ENCODE measurements at places on chromosomes 12 and 14. TPM values are rescaled to one million over a fixed set of nuclear protein-coding genes. Genes with fewer than 3 reads are reported as not detected.

Gene SLC25A47
- not detected for total RNA-seq

Gene RPS6KL1
- total RNA-seq = 3.9 TPM

GRCh38 chr14:59028476-59029202 lies 159.8 kb upstream of the DAAM1 start:
- DNase-seq = peak; percentile 38
- peak overlapping the region; percentile 27 for H3K4me3 ChIP-seq
- H3K27me3 ChIP-seq = peaks cover 3% of the 10 kb centered on the region
- no peaks in the 10 kb centered on the region for H3K36me3 ChIP-seq
- no peak overlapping the region for H3K27ac ChIP-seq

- no peak for DNase-seq
- no peaks in the 10 kb centered on the region for H3K36me3 ChIP-seq
- no peak overlapping the region for H3K4me3 ChIP-seq
Observed at GRCh38 chr12:72547573-72547972, 275.4 kb downstream of the TRHDE start.

Gene DEPDC4
- total RNA-seq = 2.0 TPM

- peaks cover 5% of the 10 kb centered on the region for H3K27me3 ChIP-seq
- no peak overlapping the region for H3K4me3 ChIP-seq
- H3K36me3 ChIP-seq = no peaks in the 10 kb centered on the region
- no peak for DNase-seq
Observed at GRCh38 chr12:52964556-52965336, 15.8 kb downstream of the KRT18 start.
